ENCODE measurements at places on chromosomes 11 and 22.
A peak's percentile ranks its signal among the peaks of the same experiment; 100 is the strongest.

DNA sequence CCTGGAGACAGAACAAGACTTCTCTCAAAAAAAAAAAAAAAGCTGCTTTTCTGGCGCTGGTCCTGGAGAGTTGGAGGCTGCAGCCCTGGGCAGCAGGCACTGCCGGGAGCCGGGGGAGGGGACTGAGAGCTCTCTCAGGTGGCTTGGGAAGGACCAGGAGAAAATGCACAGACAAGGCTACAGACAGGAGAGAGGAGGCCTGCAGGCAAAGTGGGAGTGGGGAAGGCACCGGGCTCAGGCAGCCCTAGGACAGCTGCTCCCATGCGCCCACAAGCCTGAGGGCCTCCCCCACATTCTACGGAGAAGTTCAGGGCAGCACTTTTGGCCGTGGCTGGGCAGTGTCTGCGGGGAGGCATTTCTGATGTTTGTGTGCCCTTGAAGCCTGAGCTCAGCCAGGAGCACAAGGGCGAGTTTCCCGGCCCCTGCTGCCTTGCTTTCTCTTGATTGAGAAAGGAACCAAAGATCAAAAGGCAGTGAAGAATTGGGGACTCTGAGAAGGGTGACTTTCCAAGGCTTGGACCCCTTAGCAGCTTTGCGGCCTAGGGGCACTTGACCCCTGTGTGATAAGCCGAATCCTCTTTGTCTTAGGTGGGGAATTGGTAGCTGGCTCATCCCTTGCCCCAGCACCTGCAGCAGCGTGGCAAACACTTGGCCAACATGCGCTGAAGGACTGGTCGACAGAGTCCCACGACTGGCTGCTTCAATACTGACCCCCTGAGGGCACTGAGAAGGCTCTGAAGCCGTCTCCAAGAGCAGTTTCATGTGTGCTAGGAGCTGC is 35.3 kb downstream of the PPM1F start:
- DNase-seq: no peak

- DNase-seq: no peak
Observed at GRCh38 chr11:117610901-117611300, 186.1 kb downstream of the DSCAML1 start.

DNA sequence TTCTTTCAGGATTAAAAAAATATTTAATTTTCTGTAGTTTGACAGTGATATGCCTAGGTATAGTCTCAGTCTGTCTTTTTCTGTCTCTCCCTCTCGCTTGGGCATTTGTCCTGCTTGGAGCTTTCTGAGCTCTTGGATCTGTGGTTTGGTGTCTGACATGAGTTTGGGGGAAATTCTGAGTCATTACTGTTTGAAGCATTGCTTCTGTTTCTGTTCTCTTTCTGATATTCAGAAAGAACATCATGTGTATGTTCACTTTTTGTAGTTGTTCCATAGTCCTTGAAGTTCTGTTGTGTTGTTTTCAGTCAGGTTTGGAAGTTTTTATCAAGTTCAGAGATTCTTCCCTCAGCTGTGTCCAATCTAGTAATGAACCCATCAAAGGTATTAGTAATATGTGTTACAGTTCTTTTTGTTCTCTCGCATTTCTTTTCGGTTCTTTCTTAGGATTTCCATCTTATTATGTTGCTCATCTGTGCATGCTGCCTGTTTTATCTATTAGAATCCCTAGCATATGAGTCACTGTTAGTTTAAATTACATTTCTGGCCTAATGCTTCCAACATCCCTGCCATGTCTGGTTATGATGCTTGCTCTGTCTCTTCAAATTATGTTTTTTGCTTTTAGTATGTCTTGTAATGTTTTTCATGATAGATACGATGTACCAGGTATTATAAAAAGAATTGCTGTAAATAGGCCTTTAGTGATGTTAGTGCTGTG is 48.4 kb downstream of the DDX10 start:
- no peak for DNase-seq

DNA sequence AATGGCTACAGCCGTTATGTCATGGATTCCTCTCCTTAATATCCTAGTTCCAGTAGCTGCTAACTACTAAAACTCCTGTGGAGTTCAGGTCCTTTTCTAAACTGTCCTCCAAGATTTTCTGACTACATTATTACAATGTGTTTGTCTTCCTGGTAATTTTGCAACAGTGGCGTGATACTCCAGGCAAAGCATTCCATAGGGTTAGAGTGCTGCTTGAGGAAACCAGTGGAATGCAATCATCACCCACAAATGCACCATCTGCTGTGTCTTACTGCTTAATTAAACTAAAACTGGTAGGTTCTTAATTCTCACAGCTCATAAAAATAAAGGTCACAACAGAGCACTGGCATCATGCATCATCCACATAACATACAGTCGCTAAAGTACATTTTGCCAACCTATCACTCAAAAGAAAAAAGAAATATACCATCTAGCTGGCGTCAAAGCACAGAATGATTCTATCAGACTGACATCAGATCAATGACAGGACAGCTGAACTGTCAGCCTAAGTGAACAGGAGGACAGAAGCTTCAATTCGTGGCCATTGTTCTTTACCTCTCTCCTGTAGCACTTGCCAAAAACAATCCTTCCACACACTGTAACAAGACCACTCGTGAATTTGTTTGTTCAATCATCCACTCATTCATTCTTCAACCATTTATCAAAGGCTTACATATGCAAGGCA is 182.5 kb downstream of the CADM1 start:
- no peak for DNase-seq

GRCh38 chr22:21753374-21754111 is 17.9 kb upstream of the YPEL1 start:
- no peak for DNase-seq

- DNase-seq: no peak
Observed at GRCh38 chr22:39292561-39293074, 26.8 kb downstream of the RPL3 start.

- peak; percentile 12 for DNase-seq
Observed at GRCh38 chr11:57792060-57792541, 30.5 kb downstream of the CTNND1 start.

- no peak for DNase-seq
Observed at GRCh38 chr11:86809561-86809960, 9.2 kb downstream of the PRSS23 start.

- no peak for DNase-seq
Observed at GRCh38 chr11:25775603-25776002, 556.3 kb upstream of the ANO3 start.

GRCh38 chr22:18056807-18057474 is 20.8 kb upstream of the PEX26 start:
- no peak for DNase-seq

GRCh38 chr11:46478196-46478595 is 86.6 kb upstream of the CHRM4 start:
- no peak for DNase-seq

GRCh38 chr11:117458275-117459122 is 130.8 kb downstream of the CEP164 start:
- DNase-seq: no peak

DNA sequence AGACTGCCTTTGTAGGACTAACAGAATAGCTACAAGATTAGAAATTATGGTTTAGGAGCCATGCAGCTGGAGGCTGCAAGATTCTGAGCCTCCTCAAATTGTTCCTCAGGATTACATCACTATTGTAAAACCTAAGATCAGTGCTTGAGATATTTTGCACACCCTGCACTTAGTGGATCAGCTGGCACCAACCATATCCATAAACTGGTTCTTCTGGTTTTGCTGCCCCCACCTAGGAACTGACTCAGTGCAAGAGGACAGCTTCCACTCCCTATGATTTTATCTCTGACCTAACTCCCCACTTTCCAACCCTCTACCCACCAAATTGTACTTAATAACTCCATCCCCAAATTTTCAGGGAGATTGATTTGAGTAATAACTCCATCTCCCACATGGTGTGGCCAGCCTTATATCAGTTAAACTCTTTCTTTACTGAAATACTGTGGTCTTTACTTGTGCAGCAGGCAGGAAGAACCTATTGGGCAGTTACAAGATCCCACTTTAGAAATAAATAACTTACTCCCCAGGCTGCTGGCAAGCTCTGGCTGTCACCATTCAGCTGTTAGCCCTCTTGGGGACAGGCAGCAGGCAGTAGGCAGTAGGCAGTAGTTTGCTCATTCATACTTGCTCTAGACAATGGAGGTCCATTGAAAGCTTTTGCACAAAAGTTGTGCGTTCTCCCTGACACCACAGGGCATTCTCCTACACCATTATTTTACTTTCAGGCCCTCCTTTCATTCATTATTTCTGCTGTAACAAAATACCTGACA is 119.0 kb downstream of the SLC17A6 start:
- DNase-seq: no peak

DNA sequence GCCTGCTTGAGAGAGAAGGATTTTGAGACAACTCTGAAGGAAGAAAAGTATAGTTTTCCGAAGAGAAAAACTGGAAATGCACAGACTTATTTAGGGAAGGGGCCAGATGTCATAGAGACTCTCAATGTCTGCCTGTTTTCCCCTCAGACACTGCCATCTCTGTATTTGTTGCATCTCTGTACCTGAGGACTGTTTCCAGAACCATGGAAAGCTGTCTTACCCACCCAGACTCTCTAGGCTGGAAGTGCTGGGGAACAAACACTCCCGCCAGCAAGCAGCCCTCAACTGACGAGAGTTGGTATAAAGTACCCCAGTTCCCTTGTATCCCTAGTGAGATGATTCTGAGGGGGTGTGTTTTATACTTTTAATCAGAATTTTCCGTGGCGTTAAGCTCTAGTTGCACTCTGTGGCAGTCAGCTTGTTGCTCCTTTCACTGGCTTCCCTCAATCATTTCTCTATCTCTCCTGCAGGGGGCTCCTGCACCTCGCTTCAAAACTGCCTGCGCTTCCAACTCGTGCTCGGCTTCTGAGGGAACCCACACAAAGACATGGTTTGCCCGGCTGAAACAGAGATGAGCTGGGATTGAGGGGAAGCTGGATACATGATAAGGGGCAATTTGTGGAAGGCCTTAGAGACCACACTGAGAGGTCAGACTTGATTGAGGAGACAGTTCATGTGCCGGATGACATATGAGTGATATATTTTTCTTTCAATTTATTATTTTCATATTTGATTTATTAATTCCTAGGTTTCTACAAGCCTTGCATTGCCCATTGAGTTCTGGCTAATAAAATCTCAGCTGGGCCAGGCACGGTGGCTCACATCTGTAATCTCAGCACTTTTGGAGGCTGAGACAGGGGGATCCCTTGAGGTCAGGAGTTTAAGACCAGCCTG is 36.9 kb upstream of the CLPB start:
- peak; percentile 8 for DNase-seq

DNA sequence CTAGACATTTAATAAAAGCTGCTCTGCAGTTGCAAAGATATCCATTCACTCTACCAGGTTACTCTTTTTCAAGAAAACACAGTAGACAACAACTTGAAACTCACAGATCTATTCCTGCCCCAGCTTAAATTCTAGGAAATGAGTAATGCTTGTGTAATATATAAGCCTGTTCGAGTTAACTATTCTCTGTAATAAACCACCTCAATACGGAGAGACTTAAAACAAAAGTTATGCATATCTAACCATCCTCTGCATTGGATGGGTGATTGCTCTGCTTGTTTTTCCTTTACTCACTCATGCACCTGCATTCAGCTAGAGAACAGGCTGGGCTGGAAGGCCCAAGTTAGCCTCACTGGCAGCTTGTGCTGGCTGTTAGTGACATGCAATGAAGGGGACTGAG is 13.3 kb downstream of the LRRC4C start:
- DNase-seq: no peak

DNA sequence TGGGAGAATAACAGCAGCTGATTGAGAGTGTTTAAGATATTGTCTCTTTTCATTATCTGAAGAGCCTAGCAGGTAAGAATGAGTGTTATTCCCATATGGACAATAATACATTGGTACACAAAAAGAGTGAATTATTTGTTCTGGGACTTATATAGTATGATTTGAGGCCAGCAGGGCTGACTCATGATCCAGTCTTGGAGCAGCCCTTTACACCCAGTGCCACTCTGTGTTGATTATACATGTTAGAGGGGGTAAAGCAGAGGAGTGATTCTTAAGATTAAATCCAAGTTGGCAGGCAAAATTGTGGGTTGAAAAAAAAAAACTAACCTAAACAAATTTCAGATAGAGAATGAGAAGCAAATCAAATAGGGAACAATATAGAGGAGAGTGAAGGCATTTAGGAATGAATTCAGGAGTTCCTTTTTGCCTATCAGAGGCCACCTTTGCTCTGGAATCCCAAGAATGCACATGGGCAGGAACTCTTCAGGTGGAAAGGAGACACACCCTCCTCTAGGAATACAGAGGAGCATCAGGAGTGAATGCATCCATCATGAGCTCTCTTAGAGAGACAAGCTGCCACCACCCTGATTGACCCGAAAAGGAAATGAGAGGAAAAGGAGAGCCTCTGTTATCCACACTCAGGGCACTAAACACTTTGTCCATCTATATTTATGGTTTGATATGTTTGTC is 19.2 kb upstream of the MRGPRX1 start:
- no peak for DNase-seq

GRCh38 chr22:30280505-30280904 is 8.8 kb downstream of the CASTOR1 start:
- DNase-seq: no peak

- DNase-seq: no peak
Observed at GRCh38 chr11:2575591-2576051, 124.2 kb downstream of the KCNQ1OT1 start.

- peak; percentile 47 for DNase-seq
Observed at GRCh38 chr11:67351275-67352005, 1.9 kb downstream of the POLD4 start.

DNA sequence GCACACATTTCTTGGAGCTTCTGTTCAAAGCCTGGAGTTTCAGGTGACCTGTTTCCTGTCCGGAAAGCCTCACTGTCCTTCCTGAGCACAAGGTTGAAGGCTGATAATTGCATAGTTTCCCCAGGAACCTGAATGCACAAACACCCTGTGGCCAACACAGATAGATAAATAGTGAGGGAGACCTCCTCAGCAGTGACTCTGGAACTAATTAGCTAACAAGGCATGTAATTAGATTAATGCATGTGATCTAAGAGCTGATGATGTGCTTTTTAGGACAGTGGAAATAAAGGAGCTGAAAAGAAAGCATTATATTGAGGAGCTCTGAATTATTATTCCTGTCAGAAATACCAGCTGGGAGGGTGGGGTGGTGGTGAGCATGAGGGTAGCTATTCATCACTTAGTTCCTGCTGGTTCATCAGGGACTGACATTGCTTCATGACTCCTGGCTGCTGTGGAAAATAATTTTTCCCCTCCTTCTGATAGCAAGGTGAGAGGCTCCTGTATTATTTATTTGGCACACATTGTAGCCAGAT is 101.1 kb downstream of the NELL1 start:
- no peak for DNase-seq

- no peak for DNase-seq
Observed at GRCh38 chr11:122872046-122872445, 10.5 kb upstream of the JHY start.

GRCh38 chr22:36541831-36542411 is 13.0 kb upstream of the EIF3D start:
- DNase-seq: no peak

- DNase-seq: no peak
Observed at GRCh38 chr11:113113801-113114704, 152.8 kb downstream of the NCAM1 start.

Data from activated naive CD4-positive, alpha-beta T cell (primary cell).